ENCODE measurements at places on chromosomes 3 and 15.
A peak's percentile ranks its signal among the peaks of the same experiment; 100 is the strongest.

GRCh38 chr3:41682996-41683395, 278.9 kb downstream of the ULK4 start:
- peak; percentile 96 for DNase-seq

- no peak for DNase-seq
Measured at GRCh38 chr3:88059380-88060170, 520 bp downstream of the ZNF654 start.

GRCh38 chr3:11307830-11308432, 35.7 kb downstream of the ATG7 start:
- no peak for DNase-seq

DNA sequence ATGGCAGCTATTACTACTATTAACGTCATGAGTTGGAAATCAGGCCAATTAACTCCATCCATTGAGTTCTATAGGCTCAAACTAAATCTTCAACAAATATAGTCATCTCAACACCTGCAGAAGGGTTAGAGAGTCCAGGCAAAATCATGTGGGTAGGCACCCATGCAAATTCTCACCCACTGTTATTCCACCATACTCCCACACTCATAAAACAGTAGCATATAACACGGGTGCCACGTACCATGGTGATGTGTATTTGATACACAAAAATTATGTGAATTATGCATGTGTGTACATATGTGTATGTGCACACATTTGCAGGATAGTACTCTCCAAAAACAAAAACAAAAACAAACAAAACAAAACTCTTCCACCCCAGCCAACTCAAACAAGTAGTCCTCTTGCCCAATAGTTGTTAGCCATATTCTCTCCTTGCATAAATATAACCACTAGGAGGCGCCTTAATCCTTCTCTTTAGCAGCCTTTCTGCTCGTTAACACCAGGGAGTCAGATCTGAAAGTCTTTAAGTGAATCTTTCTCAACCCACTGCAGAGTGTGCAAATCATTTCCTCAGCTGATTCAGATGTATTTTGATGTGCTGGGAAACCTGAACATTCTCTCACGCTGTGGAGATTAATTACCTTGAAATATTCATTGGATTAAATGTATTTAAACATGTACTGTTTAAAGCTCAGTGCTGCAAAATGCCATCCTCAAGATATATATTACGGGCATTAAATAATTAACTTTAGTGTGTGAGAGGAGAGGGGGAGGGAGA, 38.0 kb upstream of the COPB2 start:
- peak; percentile 76 for DNase-seq

- DNase-seq = no peak
Measured at GRCh38 chr3:51773529-51774056, 5.4 kb downstream of the IQCF6 start.

DNA sequence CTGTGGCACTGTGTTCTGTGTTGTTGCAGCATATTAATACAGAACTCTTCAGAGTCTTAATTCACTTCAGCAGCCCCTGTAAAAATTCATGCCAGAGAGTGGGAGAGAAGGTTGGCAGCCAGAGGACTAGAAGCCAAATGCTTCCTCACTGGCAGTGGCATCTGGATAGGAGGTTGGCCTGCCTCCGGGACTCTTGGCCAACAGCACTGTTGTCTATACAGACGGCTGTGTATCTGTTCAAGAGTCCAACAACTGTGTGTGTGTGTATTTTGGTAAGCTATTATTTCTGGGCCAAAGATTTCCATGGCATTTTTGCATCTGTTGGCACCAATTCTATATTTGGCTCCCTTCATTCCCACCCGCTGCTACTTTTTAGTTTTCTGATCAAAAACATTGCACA, 156.0 kb upstream of the SOX2 start:
- no peak for DNase-seq

DNA sequence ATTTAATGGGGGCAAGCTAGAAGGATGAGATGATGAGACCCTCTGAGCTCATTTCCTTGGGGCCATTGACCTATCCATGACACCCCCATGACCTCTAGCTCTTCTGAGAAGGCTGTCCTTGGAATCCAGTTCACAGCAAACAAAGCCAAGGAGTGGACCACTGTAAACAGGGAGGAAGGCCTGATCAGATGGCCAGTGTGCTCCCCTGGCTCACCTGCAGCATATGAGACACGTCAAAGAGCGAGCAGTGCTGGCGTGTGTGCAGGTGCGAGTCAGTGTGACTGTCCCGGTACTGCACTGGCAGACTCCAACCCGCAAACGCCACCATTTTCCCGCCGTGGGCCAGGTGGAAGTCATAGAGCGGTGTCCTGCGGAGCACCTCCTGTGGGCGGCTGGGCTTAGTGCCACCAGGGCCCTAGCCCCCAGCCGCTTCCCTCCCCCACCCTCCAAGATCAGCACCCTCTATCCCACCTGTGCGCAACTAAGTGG, 339 bp downstream of the AMT start:
- no peak for DNase-seq

DNA sequence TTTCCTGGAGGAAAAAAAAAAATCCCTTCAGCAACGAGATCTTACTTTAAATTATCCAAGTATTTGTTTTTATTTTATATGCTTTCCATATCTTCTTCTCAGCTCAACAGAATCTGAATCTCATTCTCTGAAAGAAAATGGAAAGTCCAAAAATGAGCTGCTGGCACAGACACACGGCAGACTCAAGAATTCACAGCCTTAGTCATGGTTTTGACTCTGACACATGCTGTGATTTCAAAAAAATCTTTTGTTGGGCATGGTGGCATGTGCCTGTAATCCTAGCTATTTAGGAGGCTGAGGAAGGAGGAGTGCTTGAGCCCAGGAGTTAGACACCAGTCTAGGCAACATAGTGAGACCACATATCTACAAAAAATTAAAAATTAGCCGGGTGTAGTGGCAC, 565.0 kb downstream of the MAGI1 start:
- peak; percentile 37 for DNase-seq

DNA sequence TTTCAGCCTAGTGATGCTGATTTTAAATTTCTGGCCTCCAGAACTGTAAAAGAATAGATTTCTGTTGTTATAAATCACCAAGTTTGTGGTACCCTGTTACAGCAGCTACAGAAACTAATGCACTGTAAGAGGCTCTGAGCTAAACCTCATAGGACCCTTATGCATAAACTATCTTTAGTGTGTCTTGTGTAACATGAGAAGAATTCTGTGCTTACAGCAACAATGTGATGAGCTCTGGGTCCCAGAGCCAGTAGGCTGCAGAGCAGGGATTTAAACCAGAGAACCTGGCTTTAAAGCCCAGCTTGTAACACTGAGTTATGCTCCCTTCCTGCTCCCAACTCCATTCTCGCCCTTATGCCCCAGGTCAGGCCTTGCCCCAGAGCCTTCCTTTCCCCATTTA, 113.1 kb downstream of the THSD4 start:
- DNase-seq = no peak

- no peak for DNase-seq
Measured at GRCh38 chr3:193946945-193947344, 189.0 kb upstream of the HES1 start.

GRCh38 chr3:185729337-185730055, 95.3 kb downstream of the IGF2BP2 start:
- DNase-seq = peak; percentile 85

GRCh38 chr15:34754674-34755418, at the start of gene GJD2:
Gene GJD2, minus strand, starts transcription at chr15:34754998. Its CDS starts 510 bp downstream, at chr15:34754488.
- DNase-seq = no peak

DNA sequence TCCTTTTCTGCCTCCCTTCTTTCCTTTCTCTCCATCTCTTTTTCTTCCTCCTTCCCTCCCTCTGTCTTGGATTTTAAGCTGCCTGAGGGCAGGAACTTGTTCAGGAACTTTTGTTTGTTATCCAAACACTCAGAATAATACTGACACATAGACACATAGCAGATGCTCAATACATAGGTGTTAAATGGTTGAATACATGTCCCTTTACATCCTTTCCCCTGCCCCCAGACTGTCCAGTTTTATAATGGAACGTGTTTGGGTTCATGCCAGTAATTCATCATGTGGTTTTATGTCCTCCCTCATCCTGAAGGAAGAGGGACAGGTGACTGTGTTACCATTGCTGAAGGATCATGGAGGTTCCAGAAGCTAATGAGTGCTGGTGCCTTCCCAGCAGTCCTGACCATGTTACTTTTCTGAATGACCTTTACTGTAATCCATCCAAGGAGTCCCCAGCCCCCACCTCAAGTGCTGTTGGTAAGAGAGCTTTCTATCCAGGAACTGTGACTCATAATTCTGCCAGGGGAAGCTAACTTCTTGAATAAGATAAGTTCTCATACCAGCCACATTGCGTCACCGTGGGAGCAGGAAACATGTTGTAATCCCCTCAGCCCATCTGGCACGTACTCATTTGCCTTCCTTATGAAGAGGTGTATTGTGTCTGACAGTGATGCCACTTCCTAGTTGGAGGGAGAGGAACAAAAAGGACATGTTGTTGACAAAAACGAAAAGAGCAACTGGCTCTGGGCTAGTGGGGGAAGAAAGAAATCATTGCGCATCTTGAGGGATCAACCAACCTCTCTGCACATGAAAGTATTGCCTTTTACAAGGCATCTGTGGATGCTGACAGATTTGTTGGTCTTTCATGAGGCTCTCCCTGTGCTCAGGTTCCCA, 52.4 kb downstream of the IL1RAP start:
- DNase-seq = peak; percentile 100

GRCh38 chr3:7282988-7283387, 422.1 kb downstream of the GRM7 start:
- DNase-seq = no peak
